ENCODE measurements at places on chromosomes 6 and 20. TPM values are rescaled to one million over a fixed set of nuclear protein-coding genes. Genes with fewer than 3 reads are reported as not detected.

The VNN1 gene
- total RNA-seq = not detected

The RAET1L gene
- total RNA-seq = not detected

The PROKR2 gene
- not detected for total RNA-seq

The KCNK15 gene
- total RNA-seq = not detected

Data from epithelial cell of alveolus of lung (primary cell).